ENCODE measurements at places on chromosomes 3 and 15. TPM values are rescaled to one million over a fixed set of nuclear protein-coding genes. Genes with fewer than 3 reads are reported as not detected.
A peak's percentile ranks its signal among the peaks of the same experiment; 100 is the strongest.

GRCh38 chr3:39808467-39809180 lies 785 bp upstream of the MYRIP start:
- H3K4me1 ChIP-seq: peaks cover 13% of the 10 kb centered on the region
- H3K27ac ChIP-seq: no peak overlapping the region
- peaks cover 32% of the 10 kb centered on the region for H3K27me3 ChIP-seq
- no peaks in the 10 kb centered on the region for H3K36me3 ChIP-seq

DNA sequence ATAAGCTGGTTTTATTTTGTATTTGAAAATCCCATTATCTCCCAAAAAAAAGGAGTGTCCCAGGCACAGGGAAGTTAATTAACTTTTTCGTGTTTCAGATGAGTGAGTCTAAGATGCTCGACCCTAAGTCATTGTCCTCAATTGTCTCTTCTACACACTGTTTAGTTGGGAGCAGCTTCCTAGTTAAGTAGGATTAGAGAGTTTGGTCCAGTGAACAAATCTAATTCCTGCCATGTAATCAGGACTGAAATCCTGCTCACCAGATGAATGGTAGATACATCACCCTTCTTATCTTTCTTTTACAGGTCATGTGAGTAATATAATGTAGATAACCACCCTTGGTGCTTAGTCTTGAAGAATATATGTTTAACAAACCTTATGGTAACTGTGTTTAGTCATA lies 228.9 kb upstream of the MANF start:
- H3K4me3 ChIP-seq: no peak overlapping the region
- H3K4me1 ChIP-seq: no peaks in the 10 kb centered on the region
- H3K27ac ChIP-seq: no peak overlapping the region
- H3K36me3 ChIP-seq: no peaks in the 10 kb centered on the region
- no peaks in the 10 kb centered on the region for H3K27me3 ChIP-seq

DNA sequence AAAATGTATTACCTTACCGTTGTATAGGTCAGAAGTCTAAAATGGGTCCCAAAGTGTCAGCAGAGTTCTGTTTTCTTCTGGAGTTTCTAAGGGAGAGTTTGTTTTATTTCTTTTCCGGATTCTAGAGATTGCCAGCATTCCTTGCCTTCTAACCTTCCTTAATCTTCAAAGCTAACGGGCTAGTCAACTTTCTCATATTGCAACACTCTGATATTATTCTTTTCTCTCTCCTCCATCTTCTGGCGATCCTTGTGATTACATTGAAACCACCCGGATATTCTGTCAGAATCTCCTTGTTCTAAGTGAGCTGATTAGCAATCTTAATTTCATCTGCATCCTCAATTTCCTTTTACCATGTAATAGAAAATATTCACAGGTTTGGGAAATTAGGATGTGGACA lies 36.2 kb upstream of the AADACL2 start:
- H3K4me1 ChIP-seq: no peaks in the 10 kb centered on the region
- H3K36me3 ChIP-seq: no peaks in the 10 kb centered on the region
- no peaks in the 10 kb centered on the region for H3K27me3 ChIP-seq
- DNase-seq: no peak
- H3K4me3 ChIP-seq: no peak overlapping the region
- H3K27ac ChIP-seq: no peak overlapping the region

GRCh38 chr3:62644493-62644892 lies 230.7 kb downstream of the CADPS start:
- no peaks in the 10 kb centered on the region for H3K27me3 ChIP-seq
- H3K4me3 ChIP-seq: no peak overlapping the region
- H3K4me1 ChIP-seq: no peaks in the 10 kb centered on the region
- no peaks in the 10 kb centered on the region for H3K36me3 ChIP-seq
- no peak for DNase-seq

DNA sequence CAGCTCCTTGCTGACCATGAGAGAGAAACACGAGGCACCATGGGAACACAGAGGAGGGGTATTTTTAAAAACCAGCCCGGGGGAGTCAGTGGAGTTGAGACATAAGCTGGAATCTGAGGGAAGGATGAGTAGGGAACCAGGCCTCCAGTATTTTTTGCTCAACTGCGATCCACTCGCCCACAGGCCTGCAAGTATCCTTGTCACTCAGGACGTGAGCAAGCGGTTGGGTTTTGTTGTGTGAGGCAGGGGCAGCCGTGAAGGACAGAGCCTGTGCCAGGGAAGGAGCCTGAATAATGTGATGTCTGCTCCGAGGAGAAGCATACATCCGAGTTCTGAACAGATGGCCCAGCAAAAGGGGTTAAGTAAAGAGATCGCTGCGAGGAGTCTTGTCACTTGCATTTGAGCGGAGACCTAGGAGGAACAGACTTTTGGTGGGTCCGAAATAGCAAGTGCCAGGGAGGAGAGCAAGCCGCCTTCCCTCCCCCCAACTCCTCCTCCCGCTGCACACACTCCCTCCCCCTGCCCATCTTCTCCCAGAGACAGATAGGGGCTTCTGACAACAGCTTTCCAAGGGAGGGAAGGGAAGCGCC lies 20.4 kb upstream of the NTRK3 start:
- no peak overlapping the region for H3K27ac ChIP-seq
- H3K4me1 ChIP-seq: no peaks in the 10 kb centered on the region
- no peaks in the 10 kb centered on the region for H3K36me3 ChIP-seq

DNA sequence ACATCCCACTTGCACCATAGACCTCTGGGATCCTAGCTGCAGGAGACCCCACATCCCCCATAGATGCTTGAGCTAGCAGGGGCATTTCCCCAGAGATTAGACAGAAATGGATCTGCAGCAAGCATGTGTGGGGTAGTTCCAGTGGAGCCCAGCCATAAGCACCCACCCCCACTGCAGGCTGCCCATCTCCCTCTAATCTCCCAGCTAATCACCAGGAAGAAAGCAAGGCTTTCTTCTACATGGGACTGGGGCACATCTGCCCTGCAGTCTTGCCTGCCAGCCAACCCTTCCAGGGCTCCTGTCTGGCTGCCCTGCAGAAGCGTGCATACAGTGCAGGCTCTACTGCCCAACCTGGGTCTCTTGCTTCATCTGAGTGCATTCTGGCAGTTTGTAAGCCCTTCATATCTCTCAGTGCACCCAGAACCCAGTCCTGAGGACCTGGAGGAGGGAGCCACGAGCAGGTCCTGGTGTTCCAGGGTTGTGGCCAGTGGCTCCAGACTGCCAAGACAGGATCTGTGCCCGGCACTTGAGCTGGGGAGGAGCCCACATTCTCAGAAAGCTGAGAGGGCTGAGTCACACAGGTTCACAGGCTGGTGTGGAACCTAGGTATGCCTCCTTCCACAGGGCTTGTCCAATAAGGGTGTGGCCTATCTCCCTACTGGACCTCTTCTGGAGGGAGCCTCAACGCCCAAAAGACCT lies 49.9 kb upstream of the IGSF11 start:
- no peak overlapping the region for H3K27ac ChIP-seq
- DNase-seq: no peak
- no peak overlapping the region for H3K4me3 ChIP-seq
- H3K4me1 ChIP-seq: no peaks in the 10 kb centered on the region
- no peaks in the 10 kb centered on the region for H3K27me3 ChIP-seq
- H3K36me3 ChIP-seq: no peaks in the 10 kb centered on the region

CHST13 gene
- total RNA-seq: 0.20 TPM

- H3K36me3 ChIP-seq: peaks cover 23% of the 10 kb centered on the region
- no peaks in the 10 kb centered on the region for H3K27me3 ChIP-seq
- H3K27ac ChIP-seq: peak overlapping the region; percentile 48
- no peak overlapping the region for H3K4me3 ChIP-seq
These were observed 113.4 kb downstream of the OXNAD1 start for GRCh38 chr3:16378415-16378814.

- no peaks in the 10 kb centered on the region for H3K36me3 ChIP-seq
- DNase-seq: no peak
- H3K4me1 ChIP-seq: no peaks in the 10 kb centered on the region
- H3K27ac ChIP-seq: no peak overlapping the region
- H3K27me3 ChIP-seq: no peaks in the 10 kb centered on the region
- H3K4me3 ChIP-seq: no peak overlapping the region
These were observed 20.7 kb upstream of the ERC2 start for GRCh38 chr3:56488812-56489600.

DNA sequence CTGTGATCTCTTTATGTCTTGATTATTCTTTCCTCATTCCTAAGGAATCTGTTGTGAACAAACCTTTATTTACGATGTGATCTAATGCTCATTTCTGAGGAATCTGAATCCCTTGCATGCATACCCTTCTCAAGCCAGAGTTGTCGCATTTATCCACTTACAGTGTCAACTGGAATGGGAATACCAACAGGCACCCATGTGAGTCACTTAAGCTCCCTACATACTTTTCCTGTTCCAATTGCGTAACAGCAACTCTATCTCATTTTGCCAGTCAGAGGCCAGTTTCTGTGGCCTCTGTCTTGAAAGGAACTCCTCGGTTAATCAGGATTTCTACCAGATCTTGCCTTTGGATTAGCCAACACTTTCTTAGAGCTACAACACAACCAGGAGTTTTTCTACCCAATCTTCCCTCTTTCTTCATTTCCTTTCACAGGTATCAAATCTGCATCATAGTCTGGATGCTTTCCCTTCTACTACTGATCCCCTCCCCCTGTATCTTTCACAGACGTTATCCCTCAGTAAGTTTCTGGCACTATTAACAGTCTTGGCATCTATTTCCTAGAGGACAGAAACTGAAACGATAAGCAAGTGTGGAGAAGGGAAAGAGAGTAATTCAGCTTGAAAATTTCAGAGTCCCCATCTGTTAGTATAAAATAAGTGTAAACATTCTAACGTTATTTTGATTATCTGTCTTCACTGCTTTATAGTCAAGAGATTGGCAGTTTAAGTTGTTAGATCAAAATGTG lies 66.8 kb upstream of the BCHE start:
- H3K27ac ChIP-seq: no peak overlapping the region
- DNase-seq: no peak
- no peaks in the 10 kb centered on the region for H3K4me1 ChIP-seq
- H3K36me3 ChIP-seq: no peaks in the 10 kb centered on the region
- H3K27me3 ChIP-seq: no peaks in the 10 kb centered on the region

KBTBD8 gene
- total RNA-seq: 10.8 TPM

DNA sequence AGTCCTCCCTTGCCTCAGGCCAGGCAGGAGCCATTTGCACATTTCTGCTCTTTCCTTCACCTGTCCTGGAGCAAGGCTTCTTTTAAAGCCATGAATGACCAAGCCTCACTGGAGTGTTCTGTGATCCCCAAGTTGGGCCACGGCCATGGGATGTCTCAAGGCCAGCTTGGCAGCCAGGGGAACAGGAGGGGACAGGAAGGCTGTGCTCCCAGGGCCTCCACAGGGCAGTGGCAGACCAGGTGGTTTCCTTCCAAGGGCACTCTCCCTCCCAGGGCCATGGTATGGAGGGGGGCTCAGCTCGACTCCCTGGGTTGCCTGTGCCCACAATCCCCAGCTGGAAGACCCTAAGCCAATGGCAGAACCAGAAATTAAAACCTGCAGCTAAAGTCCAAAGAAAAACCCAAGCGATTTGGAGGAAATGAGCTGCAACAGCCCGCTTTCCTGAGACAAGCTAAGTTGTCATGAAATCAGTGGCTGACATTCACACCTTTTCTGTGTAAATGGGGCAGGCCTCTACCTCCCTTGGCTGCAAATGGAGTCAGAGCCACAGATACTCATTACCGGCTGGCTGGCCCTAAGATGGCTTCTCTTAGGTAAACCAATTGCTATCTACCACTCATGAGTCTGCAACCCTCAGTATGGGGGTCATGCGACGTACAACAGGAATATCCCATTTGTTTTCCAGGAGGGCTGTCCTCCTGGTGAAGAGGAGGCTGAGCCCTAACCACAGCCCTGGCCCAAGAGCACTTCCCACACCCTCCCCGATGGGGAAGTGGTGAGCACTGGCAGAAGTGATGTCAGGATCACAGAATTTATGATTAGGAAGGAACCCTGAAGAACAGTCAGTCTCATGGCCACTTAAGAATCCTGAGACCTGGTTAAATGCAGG lies 83.3 kb downstream of the SNRK start:
- H3K27ac ChIP-seq: no peak overlapping the region
- H3K4me1 ChIP-seq: peaks cover 36% of the 10 kb centered on the region
- no peak for DNase-seq
- H3K27me3 ChIP-seq: no peaks in the 10 kb centered on the region
- H3K36me3 ChIP-seq: no peaks in the 10 kb centered on the region
- no peak overlapping the region for H3K4me3 ChIP-seq

NANOGP8 gene
- not detected for total RNA-seq

MAP6D1 gene
- 2.4 TPM for total RNA-seq

GRCh38 chr15:99387421-99388168 lies 136.3 kb downstream of the LRRC28 start:
- peaks cover 2% of the 10 kb centered on the region for H3K4me1 ChIP-seq
- no peak overlapping the region for H3K4me3 ChIP-seq
- DNase-seq: no peak
- H3K27ac ChIP-seq: no peak overlapping the region
- no peaks in the 10 kb centered on the region for H3K36me3 ChIP-seq

DNA sequence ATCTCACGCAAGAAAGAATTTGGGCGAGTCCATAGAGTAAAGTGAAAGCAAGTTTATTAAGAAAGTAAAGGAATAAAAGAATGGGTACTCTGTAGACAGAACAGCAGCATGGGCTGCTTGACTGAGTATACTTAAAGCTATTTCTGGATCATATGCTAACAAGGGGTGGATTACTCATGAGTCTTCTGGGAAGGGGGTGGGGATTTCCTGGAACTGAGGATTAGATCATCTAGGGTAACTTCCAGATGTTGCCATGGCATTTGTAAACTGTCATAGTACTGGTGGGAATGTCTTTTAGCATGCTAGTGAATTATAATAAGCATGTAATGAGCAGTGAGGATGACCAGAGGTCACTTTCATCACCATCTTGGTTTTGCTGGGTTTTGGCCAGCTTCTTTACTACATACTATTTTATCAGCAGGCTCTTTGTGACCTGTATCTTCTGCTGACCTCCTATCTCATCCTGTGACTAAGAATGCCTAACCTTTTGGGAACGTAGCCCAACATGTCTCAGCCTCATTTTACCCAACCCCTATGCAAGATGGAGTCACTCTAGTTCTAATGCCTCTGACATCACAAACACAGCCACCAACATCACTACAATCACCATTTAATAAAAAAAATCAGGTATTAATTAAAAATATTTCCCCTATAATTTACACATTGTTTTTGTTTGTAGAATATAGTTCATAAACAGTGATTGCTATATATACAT lies 890.7 kb upstream of the EPHA6 start:
- no peak overlapping the region for H3K4me3 ChIP-seq
- H3K27ac ChIP-seq: no peak overlapping the region
- H3K4me1 ChIP-seq: no peaks in the 10 kb centered on the region
- H3K36me3 ChIP-seq: no peaks in the 10 kb centered on the region
- H3K27me3 ChIP-seq: no peaks in the 10 kb centered on the region

All from natural killer cell (primary cell).